PC-3 (cell line): ENCODE measurements at places on chromosomes 7 and 10. TPM values are rescaled to one million over a fixed set of nuclear protein-coding genes. Genes with fewer than 3 reads are reported as not detected.

Gene TRIL
- total RNA-seq: 0.12 and 0.29 TPM in 2 replicates

Gene ADAM12
- 3.4 and 9.4 TPM in 2 replicates for total RNA-seq

Gene TRPV5
- not detected in 2 replicates for total RNA-seq

Gene MMP21
- total RNA-seq: not detected in 2 replicates

Gene ZNF722
- total RNA-seq: not detected in 2 replicates
